ENCODE measurements at places on chromosomes 2 and 18.

DNA sequence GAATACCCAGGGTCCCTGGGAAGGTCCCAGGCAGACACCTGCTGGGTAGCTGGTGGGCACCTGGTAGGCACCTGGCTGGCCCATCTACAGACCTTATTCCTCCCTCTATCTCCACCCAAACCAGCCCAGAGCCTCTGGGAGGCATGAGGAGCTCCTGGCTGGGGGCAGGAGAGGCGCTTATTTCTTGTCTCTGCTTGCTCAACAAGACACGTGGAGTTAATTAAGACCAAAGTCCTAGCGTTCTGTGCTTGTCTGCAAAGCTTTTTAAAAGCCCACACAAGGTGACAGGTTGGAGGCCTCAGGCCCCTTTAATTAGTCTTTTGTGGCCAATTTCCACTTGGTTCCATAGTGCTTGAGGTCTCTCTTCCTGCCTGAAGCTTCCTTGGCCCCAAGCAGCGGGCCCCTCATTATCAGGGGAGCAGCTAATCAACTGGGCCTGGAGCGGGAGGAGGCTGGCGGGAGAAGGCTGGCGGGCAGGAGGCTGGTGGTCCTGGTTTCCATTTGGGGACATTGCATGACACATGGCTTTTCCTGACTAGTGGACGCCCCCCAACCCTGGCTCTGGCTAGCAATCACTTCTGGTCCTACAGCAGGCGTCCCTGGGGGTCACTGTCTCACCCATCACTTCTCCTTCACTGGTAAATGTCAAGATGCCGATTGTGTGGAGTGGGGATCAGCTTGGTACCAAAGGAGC, 65.4 kb upstream of the HDAC4 start:
- DNase-seq: no peak

DNA sequence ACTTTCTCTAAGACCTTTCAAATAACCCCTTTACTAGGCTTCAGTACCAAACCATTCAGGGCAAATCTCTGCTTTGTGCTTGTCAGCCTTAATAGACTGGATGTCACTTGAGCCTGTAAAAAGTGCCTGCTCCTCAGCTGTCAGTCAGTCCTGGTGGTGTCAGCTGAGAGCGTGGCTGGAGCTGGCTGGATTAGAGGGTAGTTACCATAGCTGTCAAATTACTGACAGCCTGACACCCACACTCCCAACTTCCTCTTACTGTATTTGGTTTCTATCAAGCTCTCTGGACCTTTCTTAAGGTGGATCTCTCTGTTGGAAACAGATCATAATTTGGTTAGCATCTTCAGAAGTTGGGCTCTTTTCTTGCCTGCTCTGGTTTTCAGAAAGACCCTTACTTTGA, 371.4 kb upstream of the ATP5MC3 start:
- DNase-seq: no peak

DNA sequence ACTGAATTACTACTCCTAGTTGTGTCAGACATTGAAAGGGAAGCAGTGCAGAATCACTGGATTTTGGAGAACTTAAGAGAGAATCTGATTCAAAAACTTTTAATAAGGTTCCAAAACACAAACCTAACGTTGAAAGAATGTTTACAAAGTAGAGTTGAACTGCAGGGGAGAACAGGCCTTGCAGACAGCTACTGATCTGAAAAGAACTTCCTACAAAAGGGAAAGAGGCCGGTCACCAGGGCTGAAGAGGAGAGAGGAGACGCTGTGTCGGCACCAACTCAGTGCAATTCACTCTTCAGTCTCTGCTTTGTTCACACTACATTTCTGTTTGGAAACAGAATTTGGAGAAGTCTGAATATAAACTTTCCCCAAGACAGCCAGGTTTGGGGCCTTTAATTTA, 124.0 kb downstream of the GAREM1 start:
- no peak for DNase-seq

DNA sequence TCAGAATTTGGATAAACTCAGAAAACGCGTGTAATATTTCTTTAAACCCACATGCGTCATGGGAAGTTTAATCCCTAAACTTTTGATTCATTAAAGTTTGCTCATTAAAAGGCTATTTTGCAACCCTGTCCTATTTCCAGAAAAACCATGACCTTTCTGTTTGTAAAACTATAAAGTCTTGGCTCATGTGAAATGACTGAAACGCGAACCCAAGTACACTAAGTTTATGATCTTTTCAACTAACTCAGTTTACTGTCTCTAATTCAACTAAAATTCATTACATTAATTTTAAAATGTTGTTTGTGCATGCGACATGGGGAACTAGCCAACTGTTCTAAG, 3.9 kb upstream of the RPL31 start:
- DNase-seq: no peak

DNA sequence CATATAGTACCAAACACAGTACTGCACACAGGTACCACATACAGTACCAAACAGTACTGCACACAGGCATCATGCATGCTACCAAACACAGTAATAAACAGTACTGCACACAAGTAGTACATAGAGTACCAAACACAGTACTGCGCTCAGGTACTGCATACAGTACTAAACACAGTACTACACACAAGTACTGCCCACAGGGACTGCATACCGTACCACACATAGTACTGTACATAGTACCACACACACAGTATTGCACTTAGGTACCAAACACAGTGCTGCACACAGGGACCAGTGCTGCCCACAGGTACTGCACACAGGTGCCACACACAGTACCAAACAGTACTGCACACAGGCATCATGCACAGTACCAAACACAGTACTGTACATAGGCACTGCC, 74.9 kb downstream of the ZNF236 start:
- DNase-seq: no peak

GRCh38 chr2:205936446-205936845, 149.5 kb downstream of the INO80D start:
- no peak for DNase-seq

- DNase-seq: no peak
Measured at GRCh38 chr2:136049991-136050920, 64.8 kb upstream of the DARS1 start.

DNA sequence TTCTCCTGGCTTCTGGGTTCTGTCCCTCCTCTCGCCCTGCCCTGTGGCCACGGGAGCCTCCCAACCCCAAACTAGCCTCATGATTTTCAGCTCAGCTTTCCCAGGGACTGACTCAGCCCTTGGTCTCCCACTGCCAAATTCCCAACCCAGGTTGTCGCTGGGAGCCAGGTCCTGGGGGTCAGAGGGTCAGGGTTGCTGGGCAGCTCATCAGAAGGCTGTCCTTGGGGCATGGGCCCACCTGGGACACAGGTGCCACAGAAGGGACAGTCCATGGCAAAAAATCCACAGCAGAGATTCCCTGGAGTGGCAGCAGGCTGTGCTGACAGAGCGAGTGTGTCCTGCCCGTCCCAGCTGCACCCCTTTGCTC, 180.4 kb downstream of the TWIST2 start:
- no peak for DNase-seq

DNA sequence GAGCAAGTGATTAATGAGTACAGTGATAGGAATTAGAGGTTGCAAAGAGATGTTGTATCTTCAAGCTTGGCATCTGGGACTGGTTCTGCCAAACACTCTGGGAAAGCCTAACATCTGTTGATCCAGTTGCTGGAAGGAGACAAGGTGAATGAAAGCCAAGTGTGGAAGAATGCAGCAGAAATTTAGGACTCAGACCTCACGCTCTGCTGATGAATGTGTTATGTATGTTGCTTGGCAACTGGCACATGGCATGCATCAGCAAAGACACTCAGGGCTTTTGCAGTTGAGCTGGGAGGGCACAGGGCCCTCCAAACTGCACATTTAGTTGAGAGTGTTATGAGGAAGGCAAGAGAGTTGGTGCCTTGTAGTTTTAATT, 105.5 kb downstream of the COLEC12 start:
- no peak for DNase-seq

- no peak for DNase-seq
Measured at GRCh38 chr2:116450990-116451389, 1363.5 kb upstream of the DDX18 start.

GRCh38 chr2:54767921-54768320, 44.5 kb downstream of the EML6 start:
- DNase-seq: peak; percentile 38

DNA sequence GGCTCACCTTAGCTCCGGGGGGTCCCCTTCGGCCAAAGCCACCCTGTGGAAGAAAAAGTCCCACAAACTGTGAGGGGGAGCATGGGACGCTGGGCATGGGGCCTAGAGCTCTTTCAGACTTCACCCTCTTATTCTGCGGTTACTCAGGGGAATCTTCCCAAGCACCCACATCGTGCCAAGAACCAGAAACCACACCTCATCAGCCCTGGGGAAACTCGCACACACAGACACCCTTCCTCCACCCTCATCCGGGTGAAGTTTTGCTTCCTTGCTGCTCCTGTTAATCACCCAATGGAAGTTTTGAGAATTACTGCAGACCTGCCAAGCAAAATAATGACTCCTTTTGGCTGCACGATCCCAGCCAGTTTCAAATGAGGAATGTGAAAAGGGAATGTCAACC, 59.1 kb downstream of the COL6A3 start:
- DNase-seq: no peak

DNA sequence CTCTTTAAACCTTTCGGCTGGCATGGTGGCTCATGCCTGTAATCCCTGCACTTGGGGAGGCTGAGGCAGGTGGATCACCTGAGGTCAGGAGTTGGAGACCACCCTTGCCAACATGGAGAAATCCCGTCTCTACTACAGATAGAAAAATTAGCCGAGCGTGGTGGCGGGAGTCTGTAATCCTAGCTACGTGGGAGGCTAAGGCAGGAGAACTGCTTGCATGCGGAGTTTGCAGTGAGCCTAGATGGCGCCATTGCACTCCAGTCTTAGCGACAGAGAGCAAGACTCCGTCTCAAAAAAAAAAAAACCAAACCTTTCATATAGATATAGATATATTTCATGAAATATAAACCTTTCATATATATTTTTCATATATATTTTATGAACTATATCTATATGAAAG, 864.7 kb downstream of the TRIB2 start:
- no peak for DNase-seq

GRCh38 chr2:168708080-168708479, 94.4 kb upstream of the NOSTRIN start:
- no peak for DNase-seq

DNA sequence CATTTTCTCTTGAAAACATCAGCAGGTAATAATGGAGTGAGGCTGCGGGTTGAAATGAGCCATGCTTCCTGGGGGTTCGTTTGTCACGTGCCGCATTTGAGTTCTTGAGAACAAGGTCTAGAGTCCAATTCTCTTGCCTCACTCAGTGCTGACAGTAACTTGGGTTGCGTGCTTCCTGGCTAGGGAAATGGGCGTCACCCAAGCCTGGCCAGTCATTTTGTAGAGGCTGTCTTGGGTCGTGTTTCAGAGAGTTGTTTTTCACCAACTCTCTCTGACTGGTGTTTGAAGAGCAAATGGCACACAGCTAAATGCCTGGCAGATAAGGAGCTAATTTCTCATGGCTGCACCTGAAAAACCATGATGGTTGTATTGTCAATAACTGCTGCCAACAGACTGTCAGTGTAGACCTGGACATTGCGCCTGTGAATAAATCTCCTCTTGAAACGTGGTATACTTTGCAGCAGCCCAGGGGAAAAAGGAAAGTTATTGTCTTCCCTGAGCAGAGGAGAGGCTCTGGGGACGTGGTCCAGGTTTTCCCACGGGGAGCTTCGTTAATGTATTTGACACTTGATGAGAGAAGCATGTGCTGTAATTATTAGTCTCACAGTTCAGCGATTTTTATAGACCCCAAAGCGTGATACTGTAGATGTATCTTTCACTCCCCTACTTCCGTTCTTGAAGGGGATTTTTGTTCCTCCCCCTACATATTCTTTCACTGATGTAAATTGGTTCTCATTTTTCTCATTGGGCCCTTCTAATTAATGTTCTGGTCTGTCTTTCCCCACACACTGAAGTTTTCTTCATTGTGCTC, 196.0 kb downstream of the FHOD3 start:
- peak; percentile 19 for DNase-seq

GRCh38 chr2:141341444-141341843, 789.4 kb downstream of the LRP1B start:
- no peak for DNase-seq

DNA sequence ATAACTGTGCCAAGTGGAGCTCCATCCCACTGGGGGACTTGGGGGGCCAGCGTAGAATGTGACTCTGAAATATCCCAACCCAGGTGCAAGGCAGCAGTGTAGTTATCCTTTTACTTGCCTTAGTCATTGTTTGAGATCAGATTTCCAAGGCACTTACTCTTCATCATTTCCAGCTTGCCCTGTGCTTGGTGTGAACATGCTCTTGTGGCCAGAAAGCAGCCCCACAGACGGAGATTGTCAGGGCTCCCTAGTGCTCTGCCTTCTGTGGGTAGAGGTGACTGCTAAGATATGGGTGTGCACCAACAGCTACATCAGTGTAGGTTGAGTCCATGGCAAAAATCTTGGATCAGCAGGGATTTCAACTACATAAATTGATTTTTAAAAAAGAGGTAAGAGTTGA, 2010.0 kb upstream of the PIK3C3 start:
- no peak for DNase-seq

DNA sequence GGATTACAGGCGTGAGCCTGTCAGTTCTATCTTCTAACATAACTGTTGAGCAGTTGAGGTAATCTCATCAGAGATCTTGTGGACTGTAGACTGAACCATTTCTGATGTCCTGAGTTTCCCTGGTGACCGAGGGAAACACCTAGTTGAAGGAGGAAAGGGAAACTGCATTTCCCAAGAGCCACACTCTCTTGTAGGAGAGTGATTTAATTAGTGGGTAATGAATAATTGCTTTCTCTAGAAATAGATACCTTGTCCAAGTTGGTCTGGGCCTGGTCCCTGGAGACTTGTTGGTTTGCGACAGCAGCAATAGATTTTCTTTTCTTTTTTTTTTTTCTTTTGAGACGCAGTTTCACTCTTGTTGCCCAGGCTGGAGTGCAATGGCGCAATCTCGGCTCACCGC, 7.4 kb downstream of the TTLL4 start:
- DNase-seq: no peak

DNA sequence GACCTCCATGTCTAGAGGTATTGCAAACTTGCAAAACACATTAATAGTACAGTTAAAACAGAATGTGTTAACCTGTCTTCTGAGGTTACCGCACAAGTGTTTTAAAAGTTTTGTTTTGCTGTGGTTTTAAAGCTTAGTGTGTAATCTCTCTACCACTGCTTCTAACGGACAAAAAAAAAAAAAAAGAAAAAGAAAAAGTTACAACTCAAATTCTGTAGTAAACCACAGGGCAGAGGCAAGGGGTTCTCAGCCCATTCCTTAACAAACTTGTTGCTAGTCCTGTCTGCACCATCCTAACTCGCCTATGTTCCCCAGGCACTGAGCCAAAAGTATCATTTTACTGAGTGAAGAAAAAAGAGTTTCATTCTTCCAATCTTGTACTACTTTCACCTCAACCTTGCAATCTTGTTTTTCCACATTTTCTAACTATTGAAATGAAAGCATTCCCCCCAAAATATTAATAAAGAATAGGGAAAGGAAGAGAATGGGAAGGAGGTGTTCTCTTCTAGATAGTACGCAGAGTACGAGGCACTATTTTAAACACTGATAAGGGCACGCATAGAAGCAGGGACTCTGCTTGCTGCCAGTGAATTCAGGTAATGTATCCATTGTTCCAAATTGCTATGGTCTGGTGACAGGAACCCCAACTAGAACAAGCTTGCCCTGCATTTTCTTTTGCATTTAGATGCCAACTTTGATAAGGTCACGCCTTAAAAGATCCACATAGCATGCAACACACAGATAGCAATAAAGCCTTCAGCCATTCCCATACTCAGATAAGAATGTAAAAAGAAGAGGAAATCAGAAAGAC, 47.1 kb downstream of the IKZF2 start:
- no peak for DNase-seq

Measured in NCI-H1417 (cell line).